ENCODE measurements at places on chromosomes 13 and 19. TPM values are rescaled to one million over a fixed set of nuclear protein-coding genes. Genes with fewer than 3 reads are reported as not detected.

The TMEM38A gene
- 3.5 TPM for total RNA-seq

The RAB3A gene
- 2.0 TPM for total RNA-seq

The ZNF90 gene
- 3.2 TPM for total RNA-seq

The ONECUT3 gene
- total RNA-seq: not detected

The RASIP1 gene
- 6.5 TPM for total RNA-seq

The ZNF763 gene
- total RNA-seq: 2.0 TPM

The IGLON5 gene
- 0.09 TPM for total RNA-seq

The HS6ST3 gene
- 2.3 TPM for total RNA-seq

The NLRP4 gene
- total RNA-seq: not detected

GRCh38 chr19:43438291-43439031, 23.8 kb downstream of the TEX101 start:
- H3K4me1 ChIP-seq: no peaks in the 10 kb centered on the region
- no peaks in the 10 kb centered on the region for H3K36me3 ChIP-seq
- H3K27me3 ChIP-seq: no peaks in the 10 kb centered on the region
- DNase-seq: no peak

- no peaks in the 10 kb centered on the region for H3K27me3 ChIP-seq
- DNase-seq: no peak
- no peaks in the 10 kb centered on the region for H3K4me1 ChIP-seq
- no peak overlapping the region for H3K4me3 ChIP-seq
- H3K36me3 ChIP-seq: no peaks in the 10 kb centered on the region
- no peak overlapping the region for H3K27ac ChIP-seq
These were observed 1730.1 kb downstream of the EFNB2 start for GRCh38 chr13:104805346-104805745.

GRCh38 chr13:48500652-48501197, 32.2 kb downstream of the RCBTB2 start:
- H3K27ac ChIP-seq: no peak overlapping the region
- no peaks in the 10 kb centered on the region for H3K27me3 ChIP-seq
- no peak for DNase-seq
- no peaks in the 10 kb centered on the region for H3K4me1 ChIP-seq
- no peak overlapping the region for H3K4me3 ChIP-seq

DNA sequence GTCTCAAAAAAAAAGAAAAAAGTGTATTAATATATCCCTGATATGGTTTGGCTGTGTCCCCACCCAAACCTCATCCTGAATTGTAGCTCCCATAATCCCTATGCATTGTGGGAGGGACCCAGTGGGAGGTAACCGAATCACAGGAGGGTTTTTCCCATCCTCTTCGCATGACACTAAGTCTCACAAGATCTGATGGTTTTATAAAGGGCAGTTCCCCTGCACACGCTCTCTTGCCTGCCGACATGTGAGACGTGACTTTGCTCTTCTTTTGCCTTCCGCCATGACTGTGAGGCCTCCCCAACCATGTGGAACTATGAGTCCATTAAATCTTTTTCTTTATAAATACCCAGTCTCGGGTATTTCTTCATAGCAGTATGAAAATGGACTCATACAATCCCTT, 17.7 kb downstream of the STK24 start:
- H3K36me3 ChIP-seq: no peaks in the 10 kb centered on the region
- no peaks in the 10 kb centered on the region for H3K27me3 ChIP-seq

DNA sequence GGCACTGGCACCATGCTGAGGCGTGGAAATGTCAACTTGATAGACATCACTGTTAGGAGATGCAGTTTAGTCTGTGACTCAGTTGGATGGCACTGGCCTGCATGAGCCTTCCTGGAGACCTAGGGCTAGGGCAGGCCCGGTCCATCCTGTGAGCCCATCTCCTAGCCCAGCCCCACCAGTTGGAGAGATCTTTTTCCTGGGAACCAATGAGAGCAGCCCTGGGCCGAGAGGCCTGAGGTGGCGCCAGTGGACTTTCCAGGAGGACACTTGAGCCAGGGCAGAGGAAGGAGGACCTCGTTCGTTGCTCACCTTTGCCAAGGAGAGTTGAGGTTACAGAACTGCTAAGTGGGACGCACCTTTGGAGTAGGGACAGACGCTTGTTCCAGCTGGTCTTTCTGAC, 100.5 kb upstream of the TEX29 start:
- no peak for DNase-seq
- no peaks in the 10 kb centered on the region for H3K4me1 ChIP-seq
- H3K27ac ChIP-seq: no peak overlapping the region
- H3K4me3 ChIP-seq: no peak overlapping the region

DNA sequence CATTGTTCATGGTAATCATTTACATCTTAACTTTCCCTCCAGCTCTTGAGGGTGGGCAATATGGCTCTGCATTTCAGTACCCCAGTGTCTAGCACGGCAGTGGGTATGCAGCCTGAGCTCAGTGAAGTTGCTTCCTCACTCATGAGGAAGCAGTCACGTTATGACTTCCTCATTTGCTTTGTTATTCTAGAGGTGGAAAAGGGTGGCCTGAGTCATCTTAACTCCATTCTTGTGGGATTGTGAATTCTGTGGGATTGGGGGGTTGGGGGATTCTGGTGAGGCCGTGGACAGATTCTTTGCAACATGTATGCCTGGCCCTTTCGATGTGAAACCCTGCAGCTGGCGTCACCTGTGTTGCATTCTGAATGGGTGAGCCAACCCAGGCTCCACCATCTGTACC, 406.7 kb upstream of the ZNF507 start:
- no peaks in the 10 kb centered on the region for H3K27me3 ChIP-seq
- no peak for DNase-seq
- no peak overlapping the region for H3K27ac ChIP-seq

DNA sequence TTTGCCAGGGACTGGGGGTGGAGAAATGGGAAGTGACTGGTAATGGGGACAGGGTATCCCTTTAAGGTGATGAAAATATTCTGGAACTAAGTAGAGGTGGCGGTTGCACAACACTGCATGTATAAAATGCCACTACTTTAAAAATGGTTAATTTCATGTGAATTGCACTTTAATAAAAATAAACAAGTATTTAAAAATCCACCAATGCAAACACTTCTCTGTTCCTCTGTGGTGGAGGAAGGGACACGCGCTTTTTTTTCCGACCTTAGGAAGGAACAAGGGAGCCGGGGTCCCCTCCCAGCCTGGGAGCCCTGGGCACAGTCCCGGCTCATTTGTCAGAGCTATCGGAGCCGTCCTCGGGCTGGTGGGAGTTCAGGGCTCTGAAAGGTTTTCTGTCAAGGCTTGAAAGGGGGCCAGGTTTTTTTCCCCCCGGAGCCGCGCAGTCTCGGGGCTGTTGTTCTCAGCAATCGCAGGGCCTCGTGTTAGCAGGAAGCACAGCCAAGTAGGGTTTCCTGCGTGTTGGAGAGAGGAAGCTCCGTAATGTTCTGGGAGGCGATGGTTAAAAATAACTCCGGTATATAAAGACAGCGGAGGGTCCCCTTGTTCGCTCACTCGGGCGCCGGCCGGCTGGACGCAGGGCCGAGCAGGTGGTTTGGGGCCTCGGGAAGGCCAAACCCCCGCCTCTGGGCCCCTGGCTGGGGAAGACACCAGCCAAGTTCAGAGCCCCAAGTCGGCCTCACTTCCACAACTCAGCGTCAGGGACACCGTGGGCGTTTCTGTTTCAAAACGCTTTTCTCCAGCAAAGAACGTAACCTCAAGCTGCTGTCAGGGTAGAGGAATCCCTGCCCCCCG, 41.2 kb upstream of the KLF2 start:
- peaks cover 8% of the 10 kb centered on the region for H3K4me1 ChIP-seq
- DNase-seq: no peak
- no peaks in the 10 kb centered on the region for H3K27me3 ChIP-seq
- no peaks in the 10 kb centered on the region for H3K36me3 ChIP-seq
- no peak overlapping the region for H3K4me3 ChIP-seq

DNA sequence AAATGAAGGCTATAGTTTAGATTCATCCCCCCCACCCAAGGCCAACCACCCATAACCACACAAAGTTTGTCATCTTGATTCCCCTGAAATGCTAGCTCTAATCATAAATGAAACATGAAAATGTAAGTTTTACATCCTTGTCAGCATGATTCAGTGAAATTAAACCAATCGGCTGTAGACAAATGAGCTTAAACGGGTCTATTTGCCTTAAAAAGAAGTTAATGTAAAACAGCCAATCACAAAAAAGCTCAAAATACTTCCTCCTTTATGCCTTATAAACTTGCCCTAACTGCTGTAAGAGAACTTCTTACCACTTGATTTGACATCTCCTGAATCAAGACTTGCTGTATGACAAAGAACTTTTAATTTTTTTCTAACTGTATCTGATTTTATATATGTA, 34.5 kb upstream of the MRI1 start:
- H3K4me3 ChIP-seq: no peak overlapping the region
- DNase-seq: no peak
- no peak overlapping the region for H3K27ac ChIP-seq
- no peaks in the 10 kb centered on the region for H3K27me3 ChIP-seq

DNA sequence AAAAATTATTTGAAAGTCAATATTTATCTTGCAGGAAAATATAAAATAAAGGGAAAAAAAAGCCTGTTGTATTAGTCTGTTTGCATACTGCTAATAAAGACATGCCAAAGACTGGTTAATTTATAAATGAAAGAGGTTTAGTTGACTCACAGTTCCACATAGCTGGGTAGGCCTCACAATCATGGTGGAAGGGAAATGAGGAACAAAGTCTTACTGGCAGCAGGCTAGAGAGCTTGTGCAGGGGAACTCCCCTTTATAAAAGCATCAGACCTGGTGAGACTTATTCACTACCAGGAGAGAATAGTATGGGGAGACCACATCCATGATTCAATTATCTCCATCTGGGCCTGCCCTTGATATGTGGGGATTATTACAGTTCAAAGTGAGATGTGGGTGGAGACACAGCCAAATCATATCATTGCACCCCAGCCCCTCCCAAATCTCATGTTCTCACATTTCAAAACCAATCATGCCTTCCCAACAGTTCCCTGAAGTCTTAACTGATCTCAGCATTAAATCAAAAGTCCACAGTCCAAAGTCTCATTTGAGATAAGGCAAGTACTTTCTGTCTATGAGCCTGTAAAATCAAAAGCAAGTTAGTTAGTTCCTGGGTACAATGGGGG, 1416.5 kb upstream of the SPRY2 start:
- no peaks in the 10 kb centered on the region for H3K27me3 ChIP-seq
- H3K27ac ChIP-seq: no peak overlapping the region
- H3K4me1 ChIP-seq: no peaks in the 10 kb centered on the region
- H3K36me3 ChIP-seq: no peaks in the 10 kb centered on the region

DNA sequence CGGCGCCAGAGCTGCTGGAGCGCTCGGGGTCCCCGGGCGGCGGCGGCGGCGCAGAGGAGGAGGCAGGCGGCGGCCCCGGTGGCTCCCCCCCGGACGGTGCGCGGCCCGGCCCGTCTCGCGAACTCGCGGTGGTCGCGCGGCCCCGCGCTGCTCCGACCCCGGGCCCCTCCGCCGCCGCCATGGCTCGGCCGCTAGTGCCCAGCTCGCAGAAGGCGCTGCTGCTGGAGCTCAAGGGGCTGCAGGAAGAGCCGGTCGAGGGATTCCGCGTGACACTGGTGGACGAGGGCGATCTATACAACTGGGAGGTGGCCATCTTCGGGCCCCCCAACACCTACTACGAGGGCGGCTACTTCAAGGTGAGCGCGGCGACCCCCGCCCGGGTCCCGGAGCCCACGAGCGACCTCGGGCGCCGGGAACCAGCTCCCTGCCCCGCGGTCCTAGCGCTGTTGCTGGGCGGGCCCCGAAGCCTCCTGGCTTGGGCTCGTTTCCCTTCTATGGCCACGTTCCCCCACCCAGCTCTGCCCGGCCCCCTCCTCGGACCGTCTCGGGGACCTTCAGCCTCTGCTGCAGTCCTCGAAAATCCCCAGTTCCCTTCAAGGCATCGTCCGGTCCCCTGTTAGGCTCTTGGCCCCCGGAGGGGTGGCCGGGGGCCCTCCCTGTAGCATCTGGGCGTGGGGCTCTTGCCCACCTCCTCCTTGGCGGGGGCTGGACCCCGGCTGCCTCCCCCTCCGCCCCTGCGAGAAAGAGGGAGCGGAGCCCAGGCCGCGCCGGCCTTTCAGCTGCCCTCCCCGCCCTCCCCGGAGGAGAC, at the start of gene CDC34:
TSS of gene CDC34 (plus strand) at position 8 of the 808 bp plus-strand sequence. CDS start at position 180, 172 bp downstream.
- no peak for DNase-seq
- H3K27ac ChIP-seq: peak within 1 kb of the TSS; percentile 94
- peaks cover 10% of the 10 kb centered on the region for H3K36me3 ChIP-seq
- no peaks in the 10 kb centered on the region for H3K27me3 ChIP-seq
- H3K4me1 ChIP-seq: peaks cover 7% of the 10 kb centered on the region
- H3K4me3 ChIP-seq: peak within 1 kb of the TSS; percentile 98

GRCh38 chr13:104422668-104423067, 1356.5 kb upstream of the SLC10A2 start:
- no peaks in the 10 kb centered on the region for H3K27me3 ChIP-seq
- no peaks in the 10 kb centered on the region for H3K4me1 ChIP-seq
- no peak overlapping the region for H3K27ac ChIP-seq
- H3K4me3 ChIP-seq: no peak overlapping the region

GRCh38 chr19:17557466-17557865, 2.0 kb downstream of the COLGALT1 start:
- no peak overlapping the region for H3K4me3 ChIP-seq
- no peak for DNase-seq
- no peaks in the 10 kb centered on the region for H3K4me1 ChIP-seq
- no peaks in the 10 kb centered on the region for H3K27me3 ChIP-seq
- H3K27ac ChIP-seq: no peak overlapping the region

DNA sequence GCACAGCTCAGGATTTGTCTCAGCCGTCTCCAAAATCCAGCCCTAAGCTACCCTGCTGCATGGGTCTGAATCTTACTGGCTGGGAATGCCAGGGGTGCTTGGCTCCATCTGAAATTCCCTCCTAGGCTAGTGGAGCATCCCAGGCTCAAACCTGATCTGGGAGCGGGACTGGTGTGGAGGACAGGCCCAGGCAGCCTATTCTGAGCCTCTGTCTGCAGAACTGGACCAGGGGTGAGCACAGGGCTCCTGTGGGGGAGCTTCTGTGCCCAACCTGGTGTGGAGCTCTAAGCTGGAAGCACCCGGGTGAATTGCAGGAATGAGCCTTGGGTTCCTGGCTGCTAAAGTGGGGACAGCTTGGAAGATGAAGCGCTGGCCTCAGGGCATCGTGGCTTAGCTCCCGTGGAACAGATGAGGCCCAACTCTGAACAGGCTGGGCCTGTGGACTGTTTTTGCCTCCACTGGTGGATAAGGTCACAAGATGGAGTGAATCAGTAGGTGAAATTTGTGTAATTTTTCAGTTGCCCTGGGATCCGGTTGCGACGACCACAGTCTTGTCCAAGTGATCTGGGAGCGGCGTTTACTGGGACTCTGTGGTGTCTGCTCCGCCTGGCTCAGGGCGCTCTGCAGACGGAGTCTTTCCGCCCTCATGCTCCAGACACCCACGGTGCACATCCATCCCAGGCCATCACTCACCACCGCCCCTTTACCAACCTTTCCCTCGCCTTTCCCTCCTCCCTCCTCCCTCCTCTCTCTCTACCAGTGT, 79.5 kb downstream of the TEX29 start:
- H3K4me1 ChIP-seq: no peaks in the 10 kb centered on the region
- no peaks in the 10 kb centered on the region for H3K36me3 ChIP-seq
- no peaks in the 10 kb centered on the region for H3K27me3 ChIP-seq
- H3K4me3 ChIP-seq: no peak overlapping the region

- peak; percentile 73 for DNase-seq
- H3K4me1 ChIP-seq: no peaks in the 10 kb centered on the region
- no peaks in the 10 kb centered on the region for H3K27me3 ChIP-seq
- no peak overlapping the region for H3K27ac ChIP-seq
These were observed 112.5 kb upstream of the SLC7A1 start for GRCh38 chr13:29707876-29708543.
